Activated CD8-positive, alpha-beta memory T cell treated with anti-CD3 and anti-CD28 coated beads, Interleukin-2, amount 50 U/mL, for 48 hours (primary cell): ENCODE measurements at places on chromosomes 6 and 20.
A peak's percentile ranks its signal among the peaks of the same experiment; 100 is the strongest.

- no peak for DNase-seq
Measured at GRCh38 chr6:55445648-55446204, 118.5 kb downstream of the GFRAL start.

DNA sequence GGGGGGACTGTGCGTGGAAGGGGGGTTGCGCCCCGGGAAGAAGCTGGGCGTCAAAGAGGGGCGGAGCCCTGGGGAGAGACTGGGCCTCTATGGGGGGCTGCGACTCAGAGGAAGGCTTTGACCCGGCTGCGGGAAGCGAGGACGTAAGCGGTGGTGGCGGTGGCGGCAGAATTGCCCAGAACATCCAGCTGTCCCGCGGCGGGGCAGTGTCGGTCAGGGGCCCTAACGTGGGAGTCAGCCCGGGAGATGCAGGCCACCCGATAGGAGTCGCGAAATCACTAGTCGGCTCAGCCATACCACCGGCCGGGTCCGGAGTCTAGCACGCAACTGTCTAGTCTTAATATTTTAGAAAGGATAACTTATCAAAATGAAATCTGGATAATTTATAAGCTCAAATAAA lies 387.6 kb upstream of the EYS start:
- DNase-seq, result no peak

DNA sequence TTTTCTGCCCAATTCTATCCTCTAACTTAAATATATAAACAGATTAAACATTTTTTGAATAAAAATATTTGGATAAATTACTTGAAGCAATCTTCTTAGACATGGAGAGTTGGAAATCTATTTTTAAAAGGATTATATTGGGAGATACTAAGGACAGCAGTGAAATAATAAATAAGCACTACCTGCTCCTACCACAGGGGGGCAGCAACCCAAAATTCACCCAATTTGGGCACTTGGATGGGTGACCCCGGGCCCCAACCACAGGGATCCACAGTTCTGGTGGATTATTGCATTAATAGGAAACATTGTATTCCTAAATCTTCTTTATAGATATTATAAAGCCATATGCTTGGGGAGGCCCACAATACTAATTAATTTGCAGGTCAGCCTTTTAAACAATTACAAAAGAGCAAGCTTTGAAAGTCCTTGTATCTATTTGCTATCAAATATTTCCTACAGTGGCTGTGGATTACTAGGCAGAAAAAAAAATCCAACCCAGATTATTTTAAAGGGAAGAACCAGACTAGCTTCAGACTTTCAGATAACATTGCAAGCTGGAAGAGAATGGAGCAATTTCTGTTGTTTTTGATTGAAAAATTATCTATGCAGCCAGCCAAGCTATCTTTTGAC lies 66.4 kb upstream of the PDE10A start:
- peak; percentile 66 for DNase-seq

GRCh38 chr6:120129228-120129627 lies 779.7 kb upstream of the MAN1A1 start:
- DNase-seq, result no peak

- no peak for DNase-seq
Measured at GRCh38 chr6:13764996-13765395, 49.4 kb downstream of the MCUR1 start.

DNA sequence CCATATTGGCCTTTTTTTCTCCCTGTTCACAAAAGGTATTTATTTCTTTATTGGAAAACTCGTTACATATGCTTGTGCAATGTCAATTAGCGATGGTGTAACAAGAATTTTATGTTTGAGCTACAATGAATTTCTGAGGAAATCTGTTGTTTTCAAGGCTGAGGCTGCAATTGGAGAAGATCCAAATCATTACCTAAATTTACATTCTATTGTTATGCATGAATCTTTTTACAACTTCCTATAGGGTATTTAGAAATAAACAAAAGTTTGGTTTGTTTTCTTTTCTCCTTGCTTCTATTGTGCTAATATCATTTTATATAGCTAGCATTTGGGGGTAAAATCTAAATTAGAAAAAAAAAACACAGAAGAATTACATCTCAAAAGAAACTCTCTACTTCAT lies 34.7 kb upstream of the NKAIN2 start:
- DNase-seq, result no peak

DNA sequence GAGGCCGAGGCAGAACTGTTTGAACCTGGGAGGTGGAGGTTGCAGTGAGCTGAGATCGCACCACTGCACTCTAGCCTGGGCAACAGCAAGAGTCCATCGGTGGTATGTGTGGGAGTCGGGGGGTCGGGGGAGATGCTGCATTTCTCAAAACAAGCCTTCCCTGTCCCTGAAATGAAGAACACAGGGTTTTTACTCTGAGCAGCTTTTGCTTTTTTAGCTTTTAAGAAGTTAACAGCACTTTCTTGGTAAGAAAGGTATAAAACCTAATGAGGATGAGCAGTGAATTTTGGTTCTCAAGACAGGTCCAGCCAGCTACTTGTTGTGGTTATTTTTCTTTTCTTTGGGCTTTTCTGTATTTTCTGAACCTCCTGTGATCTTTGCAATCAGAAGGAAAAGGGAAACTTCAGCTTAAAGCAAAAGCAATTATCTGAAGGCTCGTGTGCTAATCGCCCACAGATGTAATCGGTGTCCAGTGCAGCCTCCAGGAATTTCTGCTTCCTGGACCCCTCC lies 3.7 kb downstream of the RPL10A start:
- DNase-seq, result no peak

DNA sequence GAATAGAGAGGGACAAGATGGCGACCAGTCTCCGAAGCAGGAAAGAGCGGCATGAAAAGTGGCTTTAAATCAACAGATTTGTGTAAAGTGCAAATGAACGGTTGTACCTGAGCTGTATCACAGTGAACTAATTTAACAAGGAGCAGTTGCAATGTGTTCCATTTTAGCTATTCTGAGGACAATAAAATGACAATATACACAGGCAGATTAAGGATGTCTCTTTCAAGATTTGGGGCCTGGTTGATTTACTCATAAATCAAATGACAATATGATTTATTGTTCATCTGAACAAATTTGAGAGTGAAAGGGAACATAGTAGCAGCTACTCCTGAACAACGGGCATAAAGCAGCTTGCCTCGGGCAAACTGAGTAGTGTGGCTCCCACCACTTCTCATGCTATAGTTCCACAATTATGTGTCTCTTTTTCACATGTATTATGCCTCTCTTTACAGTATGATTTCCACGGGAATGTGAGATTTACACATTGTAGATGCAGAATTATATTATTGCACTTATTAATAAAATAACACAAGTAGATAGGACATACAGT lies 204.1 kb upstream of the AGPAT4 start:
- no peak for DNase-seq

DNA sequence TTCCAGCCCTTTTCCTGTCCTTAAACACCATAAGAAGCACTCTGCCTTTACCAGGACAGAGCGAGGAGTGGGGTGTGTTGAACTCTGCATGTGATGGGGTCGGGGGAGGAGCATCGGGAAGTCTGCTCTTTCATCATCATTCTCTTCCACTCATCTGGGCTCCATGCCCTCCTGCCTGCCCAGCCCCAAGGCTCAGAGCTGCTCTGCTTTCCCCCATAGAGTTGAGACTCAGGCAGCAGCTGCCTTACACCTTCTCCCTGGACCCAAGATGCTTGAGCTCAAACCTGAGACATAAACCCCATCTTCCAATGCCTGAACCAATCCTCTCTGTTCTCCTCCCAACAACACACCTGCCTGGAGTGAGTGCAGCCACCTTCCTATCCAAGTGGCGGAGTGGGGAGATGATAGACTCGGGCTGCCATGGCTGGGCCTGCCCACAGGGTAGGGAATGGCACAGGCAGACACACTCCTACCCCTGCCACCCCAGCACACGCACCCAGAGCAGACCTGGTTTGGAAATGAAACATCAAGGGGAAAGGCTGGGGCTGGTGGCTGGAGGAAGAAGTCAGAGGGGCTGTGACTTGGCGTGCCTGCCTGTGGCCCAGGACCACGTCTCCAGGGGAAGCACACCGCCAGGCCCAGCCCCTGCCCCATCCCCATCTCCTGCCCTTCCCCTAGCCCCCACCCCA lies 28.4 kb downstream of the TFEB start:
- DNase-seq, result peak; percentile 62

DNA sequence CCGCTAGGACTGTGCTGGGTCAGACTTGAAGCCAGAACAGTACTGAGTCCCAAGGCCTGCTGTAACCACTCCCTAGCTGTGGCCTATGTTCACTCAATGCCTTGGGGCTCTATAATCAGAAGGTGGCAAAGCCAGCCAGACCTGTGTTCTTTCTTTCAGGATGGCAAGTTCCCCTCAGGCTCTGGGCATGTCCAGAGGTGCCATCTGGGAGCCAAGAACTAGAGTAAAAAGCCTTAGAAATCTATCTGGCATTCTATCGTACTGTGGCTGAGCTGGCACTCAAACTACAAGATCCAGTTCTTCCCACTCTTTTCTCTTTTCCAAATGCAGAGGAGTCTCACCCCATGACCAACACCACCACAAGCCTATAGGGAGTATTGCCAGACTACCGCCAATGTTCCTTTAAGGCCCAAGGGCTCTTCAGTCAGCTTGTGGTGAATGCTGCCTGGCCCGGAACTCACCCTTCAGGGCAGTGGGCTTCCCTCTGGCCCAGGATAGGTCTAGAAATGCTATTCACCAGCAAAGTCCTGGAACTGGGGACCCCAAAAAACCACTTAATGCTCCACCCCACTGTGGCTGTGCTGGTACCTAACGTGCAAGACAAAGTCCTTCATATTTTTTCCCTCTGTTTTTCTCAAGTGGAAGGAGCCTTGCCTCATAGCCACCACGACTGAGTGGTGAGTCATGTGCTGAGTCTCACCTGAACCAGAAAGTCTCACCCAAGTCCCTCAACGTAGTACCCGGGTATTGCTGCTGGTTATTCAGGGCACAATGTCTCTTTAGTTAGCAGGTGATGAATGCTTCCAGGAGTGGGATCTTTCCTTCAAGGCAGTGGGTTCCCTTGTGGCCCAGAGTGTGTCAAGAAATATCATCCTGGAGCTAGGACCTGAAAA lies 8.6 kb upstream of the SIRPB2 start:
- no peak for DNase-seq

DNA sequence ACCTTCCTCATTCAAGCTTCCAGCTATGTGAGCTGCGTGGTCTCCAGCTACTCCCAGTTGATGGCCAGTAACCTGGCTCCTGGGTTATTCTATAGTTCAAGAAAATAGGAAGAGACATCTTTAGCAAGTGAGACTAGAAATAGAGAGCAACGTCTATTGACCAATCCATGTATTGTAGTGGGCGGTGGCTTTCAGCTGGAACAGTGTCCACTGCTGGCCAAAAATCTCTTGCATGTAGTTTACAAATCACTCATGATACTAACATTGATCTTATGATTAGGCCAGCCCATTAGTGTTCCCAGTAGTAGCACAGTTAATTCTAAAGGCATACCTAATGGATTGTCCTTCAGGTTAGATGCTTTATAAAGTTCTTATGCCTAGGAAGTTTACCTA lies 58.9 kb upstream of the SCP2D1 start:
- no peak for DNase-seq

DNA sequence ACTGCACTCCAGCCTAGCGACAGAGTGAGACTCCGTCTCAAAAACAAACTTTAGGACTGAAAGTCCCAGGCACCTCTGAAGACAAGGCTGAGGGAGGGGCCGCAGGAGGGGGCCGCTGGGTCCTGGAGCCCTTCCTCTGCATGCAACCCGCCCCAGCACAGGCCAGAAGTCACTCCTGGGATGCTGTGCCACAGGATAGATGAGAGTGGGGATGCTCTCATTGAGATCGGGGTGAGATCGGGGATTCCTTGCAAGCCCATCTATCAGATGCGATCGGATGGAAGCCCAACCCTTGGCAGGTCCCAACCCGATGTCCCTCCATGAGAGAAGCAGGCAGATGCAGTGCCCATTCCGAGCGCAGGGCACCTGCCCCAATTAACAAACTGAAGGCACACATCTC lies 66.5 kb downstream of the WDR27 start:
- DNase-seq, result no peak

DNA sequence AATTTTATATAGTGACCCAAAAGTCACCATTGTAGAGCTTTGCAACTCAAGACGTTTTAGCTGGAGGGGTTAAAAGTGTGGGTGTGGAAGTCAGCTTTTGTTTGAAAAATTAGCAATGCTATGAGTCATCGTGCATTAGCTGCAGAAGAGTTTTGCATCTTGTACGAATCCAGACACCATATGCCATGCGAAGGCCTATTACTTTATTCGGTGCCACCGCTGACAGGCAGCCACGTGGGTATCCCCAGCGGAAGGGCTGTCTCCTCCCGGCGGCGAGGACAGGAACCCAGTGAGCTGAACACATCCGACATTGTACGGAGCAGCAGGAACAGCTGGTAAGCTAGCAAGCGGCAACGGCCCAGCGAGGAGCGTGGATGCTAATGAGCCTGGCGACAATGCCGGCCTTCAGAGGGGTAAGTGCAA lies 84.4 kb downstream of the INSM1 start:
- DNase-seq, result peak; percentile 74

- no peak for DNase-seq
Measured at GRCh38 chr6:61592238-61592637, 693.8 kb downstream of the KHDRBS2 start.
